Sigmoid colon (tissue), 7 donors: ENCODE measurements at places on chromosomes 2 and 18. TPM values are rescaled to one million over a fixed set of nuclear protein-coding genes. Genes with fewer than 3 reads are reported as not detected.

DNA sequence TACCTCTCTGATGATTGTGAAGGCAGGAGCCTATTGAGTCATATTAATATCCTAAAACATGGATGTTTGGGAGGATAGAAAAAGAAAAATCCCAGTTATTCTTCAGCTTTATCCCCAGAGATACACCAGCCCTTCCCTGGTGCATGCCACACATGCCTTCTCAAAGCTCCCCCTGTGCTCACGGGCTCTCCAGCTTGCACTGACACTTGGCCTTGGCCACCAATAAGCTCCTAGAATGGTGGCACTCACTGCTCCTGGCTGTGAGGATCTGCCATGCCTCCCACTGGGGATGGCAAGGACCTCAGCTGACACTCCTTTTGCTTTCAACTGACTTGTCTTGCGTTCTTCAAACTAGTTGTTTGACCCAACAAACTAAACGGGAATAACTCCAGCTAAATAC lies 15.9 kb downstream of the SLC14A1 start:
- H3K4me3 ChIP-seq, result no peak overlapping the region
- DNase-seq, result no peak
- H3K36me3 ChIP-seq, result no peaks in the 10 kb centered on the region
- no peak overlapping the region for H3K27ac ChIP-seq

- no peaks in the 10 kb centered on the region for H3K27me3 ChIP-seq
- no peak for DNase-seq
- no peaks in the 10 kb centered on the region for H3K4me1 ChIP-seq
Measured at GRCh38 chr18:50080932-50081560, 113.9 kb downstream of the MYO5B start.

GRCh38 chr2:18297534-18298058 lies 262.9 kb downstream of the RDH14 start:
- no peak overlapping the region for H3K27ac ChIP-seq
- no peak for DNase-seq
- no peaks in the 10 kb centered on the region for H3K36me3 ChIP-seq

The IL36RN gene
- total RNA-seq, result not detected

The VWA3B gene
- not detected for total RNA-seq

The SERPINB10 gene
- not detected for total RNA-seq

The FTCDNL1 gene
- total RNA-seq, result 5.0 TPM

The PDE1A gene
- 35.3 TPM for total RNA-seq
